ENCODE measurements at places on chromosomes 13 and 19. TPM values are rescaled to one million over a fixed set of nuclear protein-coding genes. Genes with fewer than 3 reads are reported as not detected.

ZNF530 gene
- total RNA-seq, result 5.6 TPM

NCR1 gene
- total RNA-seq, result not detected

ZNF304 gene
- 9.7 TPM for total RNA-seq

LILRA1 gene
- total RNA-seq, result not detected

SOX1 gene
- total RNA-seq, result not detected

CGB5 gene
- total RNA-seq, result not detected

KLF1 gene
- total RNA-seq, result not detected

PCDH9 gene
- 5.0 TPM for total RNA-seq

OR10H1 gene
- not detected for total RNA-seq

LRRC63 gene
- 0.41 TPM for total RNA-seq

ZNF486 gene
- total RNA-seq, result 6.9 TPM

ZNF345 gene
- total RNA-seq, result 5.5 TPM

FAM32A gene
- total RNA-seq, result 89.1 TPM

ZNF835 gene
- not detected for total RNA-seq

VPS36 gene
- 62.5 TPM for total RNA-seq

ZNF607 gene
- total RNA-seq, result 3.2 TPM

CLEC11A gene
- 21.8 TPM for total RNA-seq

RASGRP4 gene
- total RNA-seq, result not detected

ERFL gene
- not detected for total RNA-seq

NFKBIB gene
- total RNA-seq, result 8.0 TPM

TMPRSS9 gene
- not detected for total RNA-seq

ZNF383 gene
- 16.7 TPM for total RNA-seq

PTPRH gene
- 6.5 TPM for total RNA-seq

DAND5 gene
- not detected for total RNA-seq

OLFM2 gene
- total RNA-seq, result 0.82 TPM

RAB3D gene
- 16.3 TPM for total RNA-seq

ZNF865 gene
- total RNA-seq, result 0.08 TPM

BIVM gene
- total RNA-seq, result 31.5 TPM

ADGRE1 gene
- not detected for total RNA-seq

ZNF543 gene
- total RNA-seq, result 5.1 TPM

ZNF814 gene
- 10.3 TPM for total RNA-seq

MAG gene
- total RNA-seq, result not detected

PROZ gene
- not detected for total RNA-seq

PRR20D gene
- not detected for total RNA-seq

GNG7 gene
- total RNA-seq, result 0.65 TPM

LGALS7B gene
- not detected for total RNA-seq

ITPKC gene
- total RNA-seq, result 12.7 TPM

ATP8A2 gene
- total RNA-seq, result under 0.01 TPM

CGB1 gene
- total RNA-seq, result not detected

PSG1 gene
- total RNA-seq, result not detected

ATP4B gene
- not detected for total RNA-seq

All from fibroblast of the aortic adventitia (primary cell).